AG09319 (cell line): ENCODE measurements at places on chromosomes 3 and 15.

GRCh38 chr15:95076678-95076990 is 845.3 kb downstream of the MCTP2 start:
- no peak for DNase-seq

GRCh38 chr15:79002581-79002980 is 57.7 kb upstream of the CTSH start:
- no peak for DNase-seq

DNA sequence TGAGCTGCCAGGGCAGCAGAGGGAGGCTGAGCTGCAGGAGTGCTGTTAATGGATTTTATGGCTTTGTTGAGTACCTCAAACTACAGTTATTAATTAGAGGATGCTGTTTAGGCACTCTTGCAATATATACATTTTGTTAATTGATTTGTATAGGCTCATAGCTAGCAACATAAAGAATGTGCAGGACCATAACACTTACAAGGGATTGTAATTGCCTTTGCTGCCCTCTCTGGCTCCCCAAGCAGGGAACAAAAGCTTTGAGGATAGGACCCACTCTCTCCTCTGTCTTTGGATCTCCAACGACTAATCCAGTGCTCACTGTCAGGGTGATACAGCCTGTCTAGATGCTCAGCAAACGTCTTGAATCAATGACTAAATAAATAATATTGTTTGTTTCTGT is 1.2 kb upstream of the CLSTN2 start:
- no peak for DNase-seq

GRCh38 chr3:138384976-138385375 is 36.6 kb downstream of the MRAS start:
- no peak for DNase-seq

GRCh38 chr3:13620776-13621365 is 71.9 kb downstream of the FBLN2 start:
- no peak for DNase-seq

DNA sequence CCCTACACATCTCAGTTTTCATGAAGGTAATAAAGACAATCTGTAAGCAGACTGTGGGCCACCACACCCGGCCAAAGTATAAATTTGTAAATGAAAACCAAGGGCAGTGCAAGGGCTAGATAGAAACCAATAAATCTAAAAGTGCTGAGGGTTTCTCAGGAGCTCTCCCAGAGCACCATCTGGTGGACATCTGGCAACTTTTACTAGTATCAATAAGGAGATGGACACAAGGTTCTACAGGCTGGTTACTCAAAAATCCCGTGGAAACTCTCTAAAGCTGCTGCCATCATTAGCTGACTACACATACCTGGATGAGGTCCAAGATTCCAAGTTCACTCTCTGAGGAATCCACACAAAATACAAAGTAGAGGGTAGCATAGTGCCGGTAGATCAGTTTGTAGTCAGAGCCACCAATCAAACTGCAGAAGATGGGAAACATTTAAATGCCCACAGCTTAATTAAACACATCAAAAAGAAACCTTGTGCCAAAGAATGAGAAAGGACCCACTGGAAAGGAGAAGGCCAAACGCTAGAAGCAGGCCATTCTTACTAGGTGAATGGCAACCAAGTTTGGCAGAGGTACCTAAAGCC is 5.5 kb downstream of the AP3S2 start:
- no peak for DNase-seq

DNA sequence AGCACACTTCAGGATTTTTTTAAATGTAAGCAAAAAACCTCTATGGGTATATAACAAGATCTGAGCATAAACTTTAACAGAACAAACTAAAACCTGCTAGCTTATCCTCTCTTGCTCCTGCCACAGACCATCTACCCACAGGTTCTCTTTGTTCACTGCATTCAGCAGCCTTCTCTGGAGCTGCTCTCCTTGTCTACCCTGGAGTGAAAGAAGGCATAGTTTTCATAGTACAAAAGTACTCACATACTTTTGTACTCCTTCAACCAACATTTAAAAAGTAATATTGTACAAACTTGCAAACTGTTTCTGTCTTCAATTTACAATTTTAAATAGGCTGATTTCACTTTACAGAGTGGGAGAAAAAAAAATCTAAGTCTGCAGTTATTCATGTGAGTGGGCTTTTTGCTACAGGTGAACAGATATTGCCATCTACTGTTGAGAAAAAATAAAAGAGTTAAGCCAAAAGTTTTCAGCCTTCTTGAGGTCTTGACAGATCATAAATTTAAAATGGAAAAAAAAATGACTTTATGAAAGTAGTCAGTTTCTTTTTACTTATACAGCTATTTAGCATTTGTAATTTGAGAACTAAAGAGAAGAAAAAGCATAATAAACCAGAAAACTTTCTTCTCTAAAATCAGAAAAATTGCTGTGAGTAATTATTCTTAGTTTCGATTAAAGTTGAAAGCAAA is 20.4 kb downstream of the TERC start:
- DNase-seq: no peak

DNA sequence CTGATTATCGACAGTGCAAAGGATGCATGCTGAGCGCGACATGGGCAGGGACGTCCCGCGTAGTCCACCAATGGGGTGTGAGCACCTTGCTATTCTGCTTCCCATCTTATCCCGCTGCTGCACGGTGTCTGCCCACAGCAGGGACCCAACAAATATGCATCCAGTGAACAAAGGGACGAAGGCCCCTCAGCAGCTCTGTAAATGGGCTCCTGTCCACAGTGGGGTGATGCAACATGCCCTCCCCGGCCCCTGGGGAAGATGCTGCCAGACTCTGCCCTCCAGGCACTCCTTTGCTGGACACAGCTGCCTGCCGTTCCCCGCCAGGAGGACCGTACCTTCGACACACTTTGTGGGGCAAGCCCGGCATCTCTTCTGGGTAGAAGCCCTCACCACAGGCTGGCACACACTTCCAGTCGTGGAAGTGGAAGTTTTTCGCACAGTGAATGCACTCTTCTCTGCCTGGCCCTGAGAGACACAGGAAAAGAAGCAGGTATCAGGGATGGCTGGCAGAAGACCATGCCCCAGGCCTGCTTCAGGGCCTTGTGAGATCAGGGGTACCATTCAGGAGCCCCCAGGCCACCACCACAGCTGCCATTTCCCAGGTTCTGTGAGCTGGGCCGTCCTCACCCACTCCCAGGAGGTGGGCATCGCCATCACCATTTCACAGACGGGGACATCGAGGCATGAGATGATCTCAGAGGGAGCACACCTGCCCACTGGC is 18.2 kb upstream of the SNRPA1 start:
- DNase-seq: no peak

DNA sequence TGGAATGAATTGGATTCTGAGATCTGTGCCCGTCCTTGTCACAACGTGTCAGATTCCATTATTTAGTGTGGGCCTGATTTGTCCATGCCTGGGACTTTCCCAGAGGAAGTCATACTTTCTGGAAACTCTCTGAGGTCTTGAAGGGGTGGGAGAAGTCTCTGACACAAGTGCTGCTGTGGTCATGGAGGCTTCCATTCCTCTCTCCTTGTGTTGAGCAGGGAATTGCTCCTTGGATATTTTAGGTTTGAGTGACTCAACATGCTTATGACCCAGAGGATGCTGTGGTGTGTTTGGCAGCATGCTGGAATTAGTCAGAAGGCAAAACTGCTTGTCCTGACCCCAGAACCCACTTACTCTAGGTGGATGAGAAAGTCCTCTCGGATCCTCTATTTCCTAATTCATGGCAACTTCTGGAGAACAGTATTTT is 132.1 kb downstream of the LPP start:
- peak; percentile 89 for DNase-seq
